ENCODE measurements at places on chromosomes 16 and 17. TPM values are rescaled to one million over a fixed set of nuclear protein-coding genes. Genes with fewer than 3 reads are reported as not detected.

Gene HERPUD1
- 38.9 TPM for total RNA-seq

Gene SDR42E2
- total RNA-seq: not detected

Gene HLF
- total RNA-seq: 0.02 TPM

Gene CDH3
- total RNA-seq: 0.10 TPM

Gene OR2C1
- not detected for total RNA-seq

Gene PPL
- 0.13 TPM for total RNA-seq

Gene KRT13
- not detected for total RNA-seq

Gene CHST5
- total RNA-seq: not detected

Gene SNN
- 9.5 TPM for total RNA-seq

Gene GALR2
- total RNA-seq: not detected

DNA sequence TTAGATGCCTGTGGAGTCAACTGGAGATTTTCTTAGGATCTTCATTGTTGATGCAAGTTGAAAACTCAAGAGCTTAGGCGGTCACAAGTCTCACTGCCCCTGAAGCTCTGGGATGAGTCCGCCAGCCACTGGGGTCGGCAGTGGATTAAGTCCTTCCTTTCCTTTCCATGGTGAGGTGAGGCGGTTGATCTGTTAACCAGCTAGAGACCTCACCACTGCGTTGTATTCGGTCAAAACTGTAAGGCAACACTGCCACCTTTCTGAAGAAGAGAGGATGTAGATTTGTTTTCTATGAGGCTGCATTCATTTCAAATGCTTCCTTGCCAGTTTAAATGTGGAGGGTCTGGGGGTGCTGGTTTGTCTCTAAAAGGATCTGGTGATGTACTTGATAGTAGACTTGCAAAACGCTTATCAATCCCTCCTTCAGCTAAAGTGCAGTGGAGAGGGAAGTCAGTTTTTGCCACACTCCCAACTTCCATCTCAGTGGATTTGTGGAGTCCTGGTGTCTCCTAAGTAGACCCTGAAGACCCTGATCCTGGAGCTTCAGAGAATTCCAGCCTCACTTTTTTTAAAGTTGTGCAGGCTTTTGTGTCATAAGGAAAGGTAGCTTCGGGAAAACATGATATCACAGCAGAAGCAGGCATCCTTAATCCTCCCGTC, 1.7 kb downstream of the MYOCD start:
- peak; percentile 10 for DNase-seq

DNA sequence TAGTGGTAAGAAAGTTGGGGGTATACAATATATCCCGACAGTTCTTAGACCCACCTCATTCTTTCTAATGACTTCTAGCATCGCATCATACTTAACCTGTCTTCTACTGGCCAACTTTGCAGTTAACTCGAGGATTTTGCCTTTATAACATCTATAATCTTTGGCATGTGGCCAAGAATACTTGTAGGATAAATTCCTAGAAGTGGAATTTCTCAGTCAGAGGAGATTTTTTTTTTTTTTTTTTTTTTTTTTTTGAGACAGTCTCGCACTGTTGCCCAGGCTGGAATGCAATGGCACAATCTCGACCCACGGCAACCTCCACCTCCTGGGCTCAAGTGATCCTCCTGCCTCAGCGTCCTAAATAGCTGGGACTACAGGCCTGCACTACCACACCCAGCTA, 253.5 kb downstream of the MRTFB start:
- DNase-seq: no peak

DNA sequence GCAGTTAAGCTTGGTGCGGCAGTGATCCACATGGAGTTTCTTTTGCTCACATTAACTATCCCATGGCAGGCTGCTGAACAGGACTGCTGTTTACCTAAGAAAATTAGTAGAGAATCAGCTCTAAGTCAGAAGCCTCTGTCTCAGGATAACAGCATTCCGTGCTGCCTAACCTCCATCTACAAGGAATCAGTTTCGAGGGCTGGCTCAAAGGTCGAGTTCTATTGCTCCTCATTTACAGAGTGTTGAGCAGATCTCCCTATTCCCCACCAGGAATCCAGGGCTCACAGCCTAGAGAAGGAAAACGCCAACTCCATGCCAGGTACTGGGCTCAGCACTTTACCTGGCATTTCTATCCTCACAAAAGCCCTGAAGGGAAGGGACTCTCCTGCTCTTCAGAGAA, 9.9 kb downstream of the GINS2 start:
- no peak for DNase-seq

- no peak for DNase-seq
These were observed 4.6 kb downstream of the PAQR4 start for GRCh38 chr16:2973605-2974318.

DNA sequence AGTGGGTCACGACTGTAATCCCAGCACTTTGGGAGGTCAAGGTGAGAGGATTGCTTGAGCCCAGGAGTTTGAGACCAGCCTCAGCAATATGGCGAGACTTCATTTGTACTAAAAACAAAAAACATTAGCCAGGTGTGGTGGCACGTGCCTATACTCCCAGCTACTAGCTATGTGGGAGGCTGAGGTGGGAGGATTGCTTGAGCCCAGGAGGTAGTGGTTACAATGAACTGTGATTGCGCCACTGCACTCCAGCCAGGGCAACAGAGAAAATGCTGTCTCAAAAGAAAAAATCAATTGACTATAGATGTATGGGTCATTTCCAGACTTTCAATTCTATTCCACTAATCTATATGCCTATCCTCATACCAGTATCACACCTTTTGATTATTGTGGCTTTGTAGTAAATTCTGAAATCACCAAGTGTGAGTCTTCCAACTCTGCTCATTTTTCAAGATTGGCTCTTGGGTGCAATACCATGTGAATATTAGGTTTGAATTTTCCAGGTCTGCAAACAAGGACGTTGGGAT, 27.2 kb upstream of the CEP20 start:
- no peak for DNase-seq

DNA sequence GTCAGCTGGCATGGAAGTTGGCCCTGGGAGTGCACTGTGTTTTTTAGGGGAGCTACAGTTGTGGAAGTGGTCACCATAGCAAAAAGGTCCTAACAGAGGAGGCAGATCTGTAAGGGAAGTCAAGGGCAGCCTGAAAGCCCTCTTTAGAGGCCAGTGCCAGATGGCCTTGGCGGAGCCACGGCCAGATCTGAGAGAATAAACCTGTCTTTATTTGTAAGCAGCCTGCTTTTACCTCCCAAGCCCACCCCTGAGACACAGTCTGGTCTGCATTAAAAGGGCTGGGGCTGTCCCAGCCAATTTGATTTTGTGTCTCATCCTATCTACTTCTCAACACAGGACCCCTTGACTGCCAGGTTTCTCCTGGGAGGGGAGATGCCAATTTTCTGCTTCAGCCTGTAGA, 51.0 kb upstream of the NOL11 start:
- DNase-seq: no peak

- DNase-seq: no peak
These were observed 4.5 kb upstream of the CACNG5 start for GRCh38 chr17:66830451-66830850.

GRCh38 chr17:81837641-81838040, 2.8 kb upstream of the PPP1R27 start:
- no peak for DNase-seq

DNA sequence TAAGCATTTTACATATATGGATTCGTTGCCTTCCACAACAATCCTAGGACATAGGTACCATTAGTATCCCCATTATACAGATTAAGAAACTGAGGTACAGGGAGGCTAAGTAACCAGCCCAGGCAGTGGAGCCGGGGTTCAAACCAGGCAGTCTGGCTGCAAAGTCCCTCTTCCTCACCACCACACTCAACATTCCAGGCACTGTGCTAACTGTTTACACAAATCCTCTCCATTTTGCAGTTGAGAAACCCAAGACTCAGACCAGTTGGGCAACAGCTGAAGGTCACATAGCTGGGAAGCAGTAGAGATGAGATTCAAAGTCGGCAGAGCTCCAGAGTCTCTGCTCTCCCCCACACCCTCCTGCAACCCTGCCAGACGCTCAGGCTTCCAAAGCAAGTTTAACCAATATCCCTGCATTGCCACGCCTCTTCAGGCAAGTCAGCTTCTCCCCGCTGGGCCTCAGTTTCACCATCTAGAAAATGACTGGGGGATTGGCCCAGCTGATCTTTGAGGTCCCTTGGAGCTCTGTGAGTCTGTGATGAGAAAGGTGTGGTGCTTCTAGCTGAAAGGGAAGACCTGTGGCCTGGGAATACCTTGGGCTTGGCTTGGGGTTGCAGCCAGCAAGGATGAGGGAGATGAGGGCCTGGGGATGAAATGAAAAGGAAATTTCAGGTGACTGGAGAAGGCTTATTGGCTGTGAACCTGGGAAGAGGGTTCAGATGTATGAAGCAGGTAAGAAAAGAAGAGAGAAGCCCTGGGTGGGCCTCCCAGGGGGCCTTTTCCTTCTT, 14.0 kb downstream of the CCR7 start:
- DNase-seq: no peak

DNA sequence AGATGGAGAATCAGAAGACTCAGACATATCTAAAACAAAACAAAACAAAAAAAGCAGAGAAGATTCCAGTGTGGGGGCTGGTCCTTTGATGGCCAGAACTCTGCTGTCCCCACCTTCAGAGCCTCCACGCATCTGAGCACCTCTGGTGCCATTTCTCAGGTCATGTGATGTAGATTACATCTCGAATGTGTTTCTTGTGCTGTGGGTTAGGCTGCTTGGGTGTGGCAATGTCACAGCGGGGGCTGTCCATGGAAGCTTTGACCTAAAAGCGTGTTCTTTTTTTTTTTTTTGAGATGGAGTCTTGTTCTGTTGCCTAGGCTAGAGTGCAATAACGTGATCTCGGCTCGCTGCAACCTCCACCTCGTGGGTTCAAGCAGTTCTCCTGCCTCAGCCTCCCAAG, 51.2 kb downstream of the PLD6 start:
- DNase-seq: no peak

DNA sequence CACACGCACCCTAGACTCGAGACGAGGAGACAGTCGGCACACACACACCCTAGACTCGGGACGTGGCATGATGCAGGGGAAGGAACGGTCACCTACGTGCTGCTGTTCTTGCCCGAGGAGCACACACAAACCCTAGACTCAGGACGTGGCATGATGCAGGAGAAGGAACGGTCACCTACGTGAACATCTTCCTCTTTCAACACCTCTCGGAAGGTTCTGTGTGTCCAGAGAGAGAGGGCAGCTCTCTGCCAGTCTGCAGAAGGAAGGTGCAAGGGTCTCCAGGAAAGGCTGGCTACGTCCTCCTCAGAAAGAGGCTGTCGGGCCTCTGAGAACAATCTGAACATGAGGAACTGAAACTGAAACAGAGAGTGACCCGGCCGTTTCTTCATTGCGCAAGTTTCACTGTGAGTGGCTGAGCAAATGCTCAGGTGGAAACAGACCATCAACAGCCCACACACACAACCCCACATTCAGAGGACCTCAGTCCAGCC, 43.4 kb downstream of the ZNF276 start:
- DNase-seq: no peak

- no peak for DNase-seq
These were observed 7.6 kb downstream of the SLC46A1 start for GRCh38 chr17:28398280-28398981.

DNA sequence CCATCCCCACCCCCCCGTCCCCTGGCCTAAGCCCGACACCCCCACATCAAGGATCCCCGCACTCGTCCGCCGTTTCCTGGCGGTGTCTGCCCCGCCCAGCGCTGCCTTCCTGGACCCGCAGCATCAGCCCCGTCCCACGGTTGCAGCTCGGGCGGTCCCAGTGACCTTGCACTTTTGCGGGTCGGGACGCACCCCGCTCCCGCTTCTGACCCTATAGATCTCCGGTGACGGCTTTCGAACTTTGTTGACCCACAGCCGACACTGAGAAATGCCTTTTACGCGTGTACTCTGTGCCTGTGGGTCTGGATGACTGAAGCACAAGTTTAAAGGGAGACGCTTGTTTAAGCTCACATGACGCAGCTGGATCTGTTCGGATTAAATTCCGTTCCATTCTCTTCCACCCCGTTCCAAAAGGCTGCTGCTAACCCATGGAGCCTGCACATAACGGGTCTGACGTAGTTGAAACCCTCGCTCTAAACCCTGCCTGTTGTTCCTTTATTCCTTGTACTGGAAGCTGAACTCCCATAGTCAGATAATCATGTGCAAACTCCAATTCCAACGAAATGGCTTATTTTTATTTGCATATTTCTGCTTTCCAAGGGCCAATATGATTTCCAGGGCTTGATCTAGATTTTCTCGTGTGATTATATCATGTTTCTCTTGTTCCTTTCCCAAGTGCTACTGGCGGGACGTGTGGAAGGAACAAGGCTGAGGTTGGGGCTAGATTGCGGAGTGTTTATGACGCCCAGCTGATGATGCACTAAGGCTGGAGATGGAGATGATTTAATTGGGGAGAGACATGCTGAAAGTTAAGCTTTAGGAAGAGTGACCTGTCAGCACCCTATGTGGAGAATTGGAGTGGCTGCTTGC, 834 bp downstream of the FLYWCH1 start:
- DNase-seq: peak; percentile 36

DNA sequence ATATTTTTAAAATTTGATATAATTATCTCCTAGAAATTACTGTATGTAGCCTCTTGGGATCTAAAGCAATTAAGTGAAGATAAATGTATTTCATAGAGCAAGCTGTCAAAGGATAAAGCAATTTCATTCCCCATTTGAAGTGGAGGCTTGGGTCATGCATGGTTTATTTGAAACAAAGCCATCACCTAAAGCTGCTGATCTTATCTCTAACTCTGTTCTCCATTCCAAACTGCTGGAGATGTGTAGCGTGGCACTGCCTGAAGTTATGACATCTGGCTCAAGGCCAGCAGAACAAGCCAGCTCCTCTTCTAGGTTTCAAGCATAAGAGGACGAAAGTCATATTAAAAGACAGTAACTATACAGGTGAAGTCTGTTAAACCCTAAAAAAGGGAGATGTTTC, 83.9 kb downstream of the HIC1 start:
- DNase-seq: no peak

- peak; percentile 80 for DNase-seq
These were observed at the start of gene HOXB6 for GRCh38 chr17:48604770-48605329. TSS of gene HOXB6 (minus strand) at chr17:48604986. CDS start at chr17:48598150, 6,836 bp downstream.

DNA sequence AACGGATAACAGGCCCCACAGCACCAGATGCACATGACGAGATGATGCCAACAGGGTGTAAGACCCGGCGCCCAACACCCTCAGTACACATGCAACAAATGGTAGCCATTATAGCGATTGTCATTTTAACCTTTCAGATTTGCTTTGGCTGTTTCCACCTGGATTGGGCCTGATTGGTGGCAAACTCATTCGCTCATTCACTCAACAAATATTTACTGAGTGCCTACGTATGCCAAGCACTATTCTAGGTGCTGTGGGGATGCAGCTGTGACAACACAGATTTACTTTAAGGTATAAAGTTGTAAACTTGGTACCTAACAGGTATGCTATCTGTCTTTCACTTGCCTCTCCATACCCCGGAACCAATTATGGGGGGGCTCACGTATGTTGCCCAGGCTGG, 66.8 kb downstream of the SRCIN1 start:
- DNase-seq: no peak

GRCh38 chr17:76166168-76166567, 25.1 kb upstream of the FOXJ1 start:
- peak; percentile 10 for DNase-seq

DNA sequence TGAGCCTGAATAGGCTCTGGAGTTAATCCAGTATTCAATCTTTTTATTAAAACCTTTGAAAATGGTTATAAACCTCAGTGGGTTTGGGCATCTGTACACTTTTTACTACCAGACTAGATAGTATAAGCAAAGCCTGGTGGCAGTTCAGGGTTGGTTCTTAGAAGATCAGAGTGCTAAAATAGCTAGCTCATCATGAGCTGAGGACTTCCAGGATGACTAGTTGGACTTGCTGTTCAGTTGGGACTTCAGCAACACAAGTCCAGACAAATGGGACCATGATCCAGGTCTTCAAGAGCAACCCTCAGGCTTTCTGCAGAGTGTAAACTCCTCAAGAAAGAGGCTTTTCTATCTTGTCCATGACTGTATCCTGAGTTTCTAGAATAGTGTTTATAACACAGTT, 1.2 kb upstream of the ZNF19 start:
- DNase-seq: no peak

GRCh38 chr17:43717913-43718312, 40.7 kb downstream of the SOST start:
- no peak for DNase-seq

All from HT1080 (cell line).